ENCODE measurements at places on chromosomes 11 and 22.

- no peak for DNase-seq
These were observed at the start of gene LRRN4CL for GRCh38 chr11:62689421-62690183. TSS of gene LRRN4CL (minus strand) at chr11:62689530. CDS start at chr11:62688508, 1,022 bp downstream.

GRCh38 chr22:35174401-35175038 is 82.8 kb upstream of the HMGXB4 start:
- DNase-seq = no peak

DNA sequence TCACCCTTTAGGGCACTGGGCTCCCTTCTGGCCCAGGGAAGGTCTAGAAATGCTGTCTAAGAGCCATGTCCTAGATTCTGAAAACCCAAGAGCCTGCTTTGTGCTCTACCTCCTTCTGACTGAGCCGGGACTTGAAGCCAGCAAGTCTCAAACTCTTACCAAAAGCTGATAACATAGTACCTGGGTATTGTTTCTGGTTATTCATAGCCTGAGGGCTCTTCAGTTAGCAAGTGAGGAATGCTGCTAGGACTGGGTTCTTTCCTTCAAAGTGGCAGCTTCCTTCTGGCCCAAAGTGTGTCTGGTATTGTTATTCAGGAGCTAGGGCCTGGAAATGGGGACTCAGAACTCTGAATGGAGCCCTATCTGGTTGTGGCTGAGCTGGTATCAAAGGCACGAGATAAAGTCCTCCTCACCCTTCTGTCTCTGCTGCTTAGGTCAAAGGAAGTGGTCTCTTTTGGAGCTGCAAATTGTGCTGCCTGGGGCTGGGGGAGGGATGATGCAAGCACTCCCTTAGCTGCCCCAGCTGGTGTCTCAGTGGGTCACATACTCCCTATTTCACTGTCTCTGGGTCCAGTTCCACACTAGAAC is 696.0 kb upstream of the CCDC179 start:
- no peak for DNase-seq

DNA sequence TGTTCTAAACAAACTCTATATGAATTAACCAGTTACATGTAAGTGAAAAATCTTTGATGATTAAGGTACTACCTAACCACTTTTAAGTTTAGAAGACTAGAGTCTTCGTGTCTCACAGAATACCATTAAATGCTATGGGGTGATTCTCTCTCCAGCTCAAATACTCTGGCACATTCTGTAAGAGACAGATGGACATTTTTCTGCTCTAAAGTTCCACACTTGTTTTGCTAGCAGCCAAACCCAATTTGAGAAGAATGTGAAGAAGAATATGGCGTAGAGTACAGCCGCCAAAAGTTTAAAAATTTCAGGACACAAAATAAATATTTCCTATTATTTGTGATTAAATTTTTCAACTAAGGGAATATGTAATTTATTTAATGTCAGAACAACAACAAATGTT is 339.1 kb downstream of the GUCY1A2 start:
- no peak for DNase-seq

DNA sequence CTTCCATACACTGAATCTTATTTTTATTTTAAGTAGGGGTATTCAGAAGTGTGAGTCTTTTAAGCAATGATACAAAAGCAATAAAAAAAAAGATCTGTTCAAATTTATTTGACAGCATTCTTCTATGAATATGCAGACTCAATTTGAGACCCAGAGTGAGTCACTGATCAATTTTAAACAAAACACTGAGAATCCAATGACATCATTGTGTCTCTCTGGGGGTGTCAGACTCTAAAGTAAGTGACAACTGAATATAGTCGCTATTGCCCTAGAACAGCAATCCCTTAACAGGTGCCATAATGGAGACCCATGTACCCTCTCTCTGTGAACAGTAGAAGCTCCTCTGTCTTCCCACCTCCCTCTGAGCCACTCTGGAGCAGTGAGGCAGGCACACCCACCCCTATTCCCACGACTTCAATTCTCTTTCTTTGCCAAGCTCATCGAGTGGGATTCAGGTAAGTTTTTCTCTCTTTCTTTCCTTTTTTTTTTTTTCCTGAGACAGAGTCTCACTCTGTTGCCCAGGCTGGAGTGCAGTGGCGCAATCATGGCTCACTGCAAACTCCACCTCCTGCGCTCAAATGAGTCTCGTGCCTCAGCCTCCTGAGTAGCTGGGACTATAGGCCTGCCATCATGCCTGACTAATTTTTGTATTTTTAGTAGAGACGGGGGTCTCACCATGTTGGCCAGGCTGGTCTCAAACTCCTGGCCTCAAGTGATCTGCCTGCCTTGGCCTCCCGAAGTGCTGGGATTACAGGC is 5.1 kb upstream of the RPS3 start:
- DNase-seq = no peak

DNA sequence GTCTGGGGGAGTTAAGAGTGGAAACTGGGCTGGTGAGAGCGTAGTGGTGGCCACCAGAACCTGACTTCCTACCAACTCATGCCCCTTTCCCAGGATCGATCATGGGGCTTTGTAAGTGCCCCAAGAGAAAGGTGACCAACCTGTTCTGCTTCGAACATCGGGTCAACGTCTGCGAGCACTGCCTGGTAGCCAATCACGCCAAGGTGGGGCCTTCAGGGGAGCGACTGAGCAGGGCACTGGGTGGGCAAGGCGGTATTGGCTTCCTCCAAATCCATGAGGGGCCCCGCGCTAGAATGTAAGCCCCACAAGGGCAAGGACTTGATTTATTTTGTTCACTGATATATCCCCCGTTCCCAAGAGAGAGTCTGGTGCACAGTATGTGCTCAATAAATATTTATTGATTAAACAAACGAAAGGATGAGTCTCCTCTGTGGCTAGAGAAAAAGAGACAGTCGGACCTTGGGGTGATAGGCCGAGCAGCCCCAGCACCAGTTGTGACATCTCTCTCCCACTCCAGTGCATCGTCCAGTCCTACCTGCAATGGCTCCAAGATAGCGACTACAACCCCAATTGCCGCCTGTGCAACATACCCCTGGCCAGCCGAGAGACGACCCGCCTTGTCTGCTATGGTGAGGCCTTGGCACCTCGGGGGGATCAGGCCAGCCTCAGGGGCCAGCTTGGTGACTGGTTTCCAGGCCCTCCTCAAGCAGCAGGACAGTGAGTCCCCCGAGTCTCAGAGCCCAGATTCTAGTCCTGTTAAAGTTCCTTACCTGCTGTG is 765 bp downstream of the ZFPL1 start:
- DNase-seq = no peak

DNA sequence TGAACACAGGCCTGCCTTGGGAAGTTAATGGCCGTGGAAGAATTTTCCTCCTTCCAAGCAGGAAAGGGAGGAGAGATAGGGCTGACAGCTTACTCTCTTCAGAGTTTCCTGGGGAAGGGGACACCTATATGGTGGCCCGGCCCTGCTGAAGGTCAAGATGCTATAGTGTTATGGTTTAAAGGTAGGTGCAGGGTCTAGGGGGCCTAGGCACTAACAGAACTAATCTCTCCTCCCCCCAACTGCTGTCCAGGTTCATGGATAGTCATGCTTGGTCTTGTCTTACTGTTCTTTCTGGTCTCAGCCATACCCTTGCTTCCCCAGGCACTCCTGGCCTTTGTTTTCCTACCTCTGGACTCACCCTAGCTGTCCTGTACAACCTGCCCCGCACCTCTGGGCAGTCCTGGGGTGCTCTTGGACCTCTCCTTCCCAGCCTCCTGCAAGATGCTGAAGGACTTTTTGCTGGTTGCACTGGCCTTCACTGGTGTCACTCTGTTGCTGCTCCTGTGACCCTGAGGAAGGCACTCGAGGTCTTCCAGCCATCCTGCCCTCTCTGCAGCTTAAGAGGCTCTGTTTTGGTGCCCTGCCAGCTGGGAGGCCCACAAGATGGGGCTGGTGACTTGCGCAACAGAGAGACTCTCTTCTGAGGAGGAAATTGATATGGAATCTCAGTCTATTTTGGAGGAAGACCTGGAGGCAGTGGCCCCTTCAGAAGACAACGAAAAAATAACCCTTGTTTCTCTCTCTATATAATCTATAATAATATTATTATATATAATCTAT is 17.9 kb downstream of the SEC14L3 start:
- no peak for DNase-seq

- DNase-seq = no peak
These were observed 76.4 kb downstream of the MPPED1 start for GRCh38 chr22:43488031-43488866.

- DNase-seq = no peak
These were observed 1.6 kb downstream of the PKNOX2 start for GRCh38 chr11:125165843-125166763.

- DNase-seq = no peak
These were observed 5.3 kb upstream of the AKIP1 start for GRCh38 chr11:8905528-8906165.

DNA sequence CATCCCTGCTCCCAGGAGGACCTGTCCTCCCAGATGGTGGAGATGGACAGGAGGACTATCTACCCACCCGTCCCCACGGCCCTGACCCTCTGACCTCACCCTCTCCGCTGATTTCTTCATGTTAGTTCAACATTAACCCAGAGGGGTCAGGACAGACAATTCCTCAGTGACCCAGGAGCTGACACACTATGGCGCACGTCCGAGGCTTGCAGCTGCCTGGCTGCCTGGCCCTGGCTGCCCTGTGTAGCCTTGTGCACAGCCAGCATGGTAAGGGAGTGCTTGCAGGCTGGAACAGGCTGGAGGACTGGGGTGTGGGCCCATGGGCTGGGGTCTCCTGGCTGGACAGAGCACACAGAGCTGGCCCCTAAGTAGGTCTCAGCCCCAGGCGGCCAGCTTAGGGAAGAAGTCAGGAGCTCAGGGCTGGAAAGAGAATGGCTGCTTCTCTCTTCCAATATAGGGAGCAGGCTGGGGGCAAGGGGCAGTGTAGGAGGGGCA is at the start of gene F2:
Gene F2 (plus strand): TSS at position 166 of the 495 bp plus-strand sequence. CDS start 23 bp downstream, at position 189.
- no peak for DNase-seq

DNA sequence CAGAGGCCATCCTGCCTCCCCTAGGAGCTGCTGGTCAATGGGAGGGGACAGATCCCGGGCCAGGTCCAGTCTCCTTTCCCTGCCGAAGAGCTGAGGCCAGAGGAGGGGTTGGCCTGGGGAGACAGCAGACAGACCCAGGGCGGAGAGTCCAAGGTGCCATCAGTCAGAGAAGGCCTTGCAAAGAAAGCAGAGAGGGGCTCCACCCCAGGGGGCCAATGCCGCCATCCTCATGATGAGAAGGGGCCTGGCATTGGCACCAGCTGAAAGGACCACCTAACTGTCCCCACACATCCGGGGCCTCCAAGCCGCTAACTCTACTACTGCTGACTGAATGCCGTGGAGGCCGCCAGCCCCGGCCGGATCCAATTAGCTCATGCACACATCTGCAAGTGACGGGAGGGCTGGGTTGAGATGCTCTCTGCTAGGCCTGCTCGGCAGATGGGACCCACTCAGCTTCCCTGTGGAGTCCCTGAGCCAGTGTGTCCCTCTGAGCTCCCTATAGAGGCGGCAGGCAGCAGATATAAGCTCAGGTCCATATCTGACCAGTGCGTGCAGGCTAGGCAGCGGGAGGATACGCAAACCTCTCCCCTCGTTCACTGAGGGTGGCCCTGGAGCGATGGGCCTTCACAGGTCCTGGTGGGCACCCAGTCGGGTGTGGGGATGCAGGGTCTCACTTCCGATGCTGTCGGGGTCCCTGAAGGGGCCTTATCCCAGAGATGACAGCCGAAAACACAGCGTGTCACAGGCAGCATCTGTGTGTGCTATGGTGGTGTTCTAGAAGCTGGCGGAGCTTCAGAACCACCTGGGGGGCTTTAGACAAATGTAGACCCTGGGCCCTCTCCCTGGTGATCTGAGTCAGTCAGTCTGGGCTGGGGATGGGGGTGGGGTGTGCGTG is 183.9 kb downstream of the CTTN start:
- no peak for DNase-seq

GRCh38 chr22:45485261-45485660 is 17.4 kb upstream of the FBLN1 start:
- no peak for DNase-seq

DNA sequence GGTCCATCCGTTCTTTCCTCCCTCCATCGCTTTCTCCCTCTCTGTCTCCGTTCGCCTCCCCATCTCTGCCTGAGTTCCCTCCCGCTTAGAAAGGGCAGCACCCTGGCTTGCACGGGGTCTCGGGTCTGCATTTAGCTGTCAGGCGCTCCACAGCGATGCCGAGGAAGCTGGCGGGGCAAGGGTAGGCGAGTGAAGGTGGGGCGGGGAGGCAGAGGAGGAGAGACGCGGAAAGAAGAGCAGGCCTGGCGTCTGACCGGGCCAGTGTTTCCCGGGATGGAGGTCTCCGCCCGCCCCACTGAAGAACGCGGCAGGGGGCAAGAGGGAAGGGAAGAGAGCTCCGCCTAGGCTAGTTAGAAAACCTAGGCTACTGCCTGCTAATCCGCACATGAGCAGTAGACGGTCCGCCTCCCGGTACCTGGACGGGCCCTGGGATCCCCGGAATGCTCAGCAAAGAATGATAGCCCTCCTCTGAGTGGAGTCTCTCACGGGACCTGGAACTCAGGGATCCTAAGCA is 3922.5 kb upstream of the OR11H1 start:
- DNase-seq = no peak

DNA sequence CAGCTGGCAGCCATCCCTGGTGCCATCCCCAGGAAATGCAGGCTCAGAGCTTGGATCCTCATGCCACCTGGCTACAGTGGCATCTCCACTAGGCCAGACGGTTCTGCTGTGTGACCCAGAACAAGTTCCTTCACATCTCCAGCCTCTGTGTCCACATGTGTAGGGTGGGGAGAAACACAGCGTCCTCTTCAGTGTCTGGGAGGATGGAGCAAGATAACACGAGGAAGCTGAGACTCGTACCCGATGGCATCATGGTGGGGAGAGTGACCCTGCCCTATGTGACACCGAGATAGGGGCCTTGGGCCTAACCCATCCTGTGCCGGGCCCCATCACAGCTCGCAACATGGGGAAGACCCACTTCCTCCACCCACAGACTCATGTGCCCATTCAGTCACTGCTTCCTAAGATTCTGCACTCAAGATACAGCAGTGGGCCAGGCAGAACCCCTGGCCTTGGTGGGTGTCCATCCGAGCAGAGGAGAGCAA is 78.5 kb downstream of the MORC2 start:
- DNase-seq = no peak

DNA sequence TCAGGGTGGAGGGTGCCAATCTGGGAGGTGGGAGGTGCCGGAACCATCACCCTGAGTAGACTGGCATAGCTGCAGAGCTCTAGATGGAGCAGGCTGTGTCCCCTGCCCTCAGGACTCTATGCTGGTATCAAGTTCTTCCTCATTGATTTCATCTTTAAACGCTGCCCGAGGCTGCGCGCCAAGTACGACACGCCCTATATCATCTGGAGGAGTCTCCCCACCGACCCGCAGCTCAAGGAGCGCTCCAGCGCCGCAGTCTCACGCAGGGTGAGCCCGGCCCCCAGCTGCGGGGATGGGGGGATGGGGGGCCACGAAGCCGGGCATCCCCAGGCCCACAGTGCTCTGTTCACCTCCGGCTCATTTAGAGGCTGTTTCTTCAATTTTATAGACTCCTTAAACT is 52.5 kb downstream of the GRAMD4 start:
- DNase-seq = no peak

DNA sequence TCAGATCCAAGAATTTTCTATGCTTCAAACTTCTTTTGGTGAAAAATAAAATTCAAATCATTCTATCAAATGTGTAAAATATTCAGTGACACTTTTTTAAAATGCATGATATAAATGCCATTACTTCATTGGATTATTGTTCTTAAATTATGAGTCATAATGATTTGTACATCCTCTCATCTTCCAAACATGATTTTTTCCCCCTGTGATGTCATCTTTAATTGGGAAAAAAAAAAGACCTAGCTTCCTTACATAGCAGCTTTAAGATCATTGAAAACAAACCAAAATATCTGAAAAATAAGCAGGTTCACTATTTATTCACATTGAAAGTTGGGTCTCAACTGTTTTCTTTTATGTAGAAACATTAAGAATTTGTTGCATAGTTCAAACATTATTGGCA is 1549.4 kb downstream of the LRRC4C start:
- no peak for DNase-seq

Data from NCI-H748 treated with DMSO at 0.1 percent for 48 hours (cell line).